Fibroblast of lung (primary cell): ENCODE measurements at places on chromosomes 7 and 10.

- no peak for DNase-seq
Observed at GRCh38 chr10:98104125-98104524, 30.3 kb upstream of the R3HCC1L start.

DNA sequence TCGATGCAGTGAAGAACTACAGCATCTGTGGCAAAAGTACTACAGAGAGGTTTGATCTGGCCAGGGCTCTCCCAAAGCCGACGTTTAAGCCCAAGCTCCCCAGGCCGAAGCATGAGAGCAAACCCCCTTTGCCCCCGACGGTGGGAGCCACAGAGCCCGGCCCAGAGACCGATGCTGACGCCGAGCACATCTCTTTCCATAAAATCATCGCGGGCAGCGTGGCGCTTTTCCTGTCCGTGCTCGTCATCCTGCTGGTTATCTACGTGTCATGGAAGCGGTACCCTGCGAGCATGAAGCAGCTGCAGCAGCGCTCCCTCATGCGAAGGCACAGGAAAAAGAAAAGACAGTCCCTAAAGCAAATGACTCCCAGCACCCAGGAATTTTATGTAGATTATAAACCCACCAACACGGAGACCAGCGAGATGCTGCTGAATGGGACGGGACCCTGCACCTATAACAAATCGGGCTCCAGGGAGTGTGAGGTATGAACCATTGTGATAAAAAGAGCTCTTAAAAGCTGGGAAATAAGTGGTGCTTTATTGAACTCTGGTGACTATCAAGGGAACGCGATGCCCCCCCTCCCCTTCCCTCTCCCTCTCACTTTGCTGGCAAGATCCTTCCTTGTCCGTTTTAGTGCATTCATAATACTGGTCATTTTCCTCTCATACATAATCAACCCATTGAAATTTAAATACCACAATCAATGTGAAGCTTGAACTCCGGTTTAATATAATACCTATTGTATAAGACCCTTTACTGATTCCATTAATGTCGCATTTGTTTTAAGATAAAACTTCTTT lies 2.3 kb downstream of the LRRTM3 start:
- peak; percentile 23 for DNase-seq

- no peak for DNase-seq
Observed at GRCh38 chr7:88480271-88480670, 173.6 kb upstream of the STEAP4 start.

DNA sequence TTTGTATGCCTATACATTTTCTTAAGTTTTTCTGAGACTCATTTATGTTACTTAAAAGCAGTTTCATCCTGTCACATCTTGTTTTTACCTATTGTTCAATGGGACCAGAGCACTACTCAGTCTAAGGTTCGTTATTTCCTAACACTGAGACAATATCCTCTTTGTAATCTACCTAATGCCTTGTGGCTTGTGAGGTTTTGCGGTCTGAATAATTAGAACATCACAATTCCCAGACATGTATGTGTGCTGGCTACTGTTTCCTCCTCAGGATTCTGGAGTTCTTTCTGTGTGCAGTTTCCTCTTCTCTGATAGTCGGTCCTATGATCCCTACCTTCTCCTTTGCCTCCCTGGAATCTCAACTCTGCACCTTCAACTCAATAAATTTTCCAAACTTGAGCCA lies 620.2 kb downstream of the ANKRD7 start:
- no peak for DNase-seq

- no peak for DNase-seq
Observed at GRCh38 chr7:147044941-147045340, 928.3 kb downstream of the CNTNAP2 start.

- DNase-seq, result no peak
Observed at GRCh38 chr7:1238450-1238882, 5.8 kb downstream of the UNCX start.

DNA sequence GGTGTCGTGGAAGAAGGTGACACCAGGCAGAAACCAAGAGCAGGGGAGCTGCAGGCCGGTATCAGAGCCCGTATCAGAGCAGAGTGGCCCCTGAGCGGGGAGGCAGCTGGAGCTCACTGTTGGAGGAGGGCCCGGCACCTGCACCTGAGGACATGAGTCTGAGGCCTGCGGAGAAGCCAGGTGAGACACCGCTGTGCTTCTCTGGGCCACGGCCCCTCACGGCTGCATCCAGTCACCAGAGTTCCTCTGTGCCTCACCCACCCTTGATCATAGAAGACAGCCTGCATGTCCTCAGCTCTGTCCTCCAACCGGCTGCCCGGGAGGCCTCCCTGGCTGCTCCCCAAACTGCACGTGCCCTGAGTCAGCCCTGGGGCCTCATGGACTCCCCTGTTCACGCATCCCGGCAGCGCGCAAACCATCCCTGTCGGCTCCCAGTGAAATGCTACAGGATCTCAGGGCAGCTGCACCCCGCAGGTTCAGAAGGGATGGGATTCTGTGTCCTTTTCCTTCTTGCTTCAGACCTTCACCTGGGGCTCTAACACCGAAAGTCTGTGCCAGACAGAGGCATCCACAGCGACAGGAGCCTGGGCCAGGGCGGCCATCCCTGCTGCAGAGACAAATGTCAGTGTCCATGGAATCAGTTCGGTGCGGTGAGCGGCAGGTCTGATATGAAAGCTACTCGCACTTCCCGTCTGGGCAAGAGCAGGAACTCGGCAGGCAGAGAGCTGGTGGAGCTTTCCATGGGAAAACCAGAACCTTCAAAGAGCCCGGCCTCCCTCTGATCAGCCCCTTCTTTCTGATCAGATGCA lies 111.9 kb upstream of the FAM20C start:
- DNase-seq, result no peak

DNA sequence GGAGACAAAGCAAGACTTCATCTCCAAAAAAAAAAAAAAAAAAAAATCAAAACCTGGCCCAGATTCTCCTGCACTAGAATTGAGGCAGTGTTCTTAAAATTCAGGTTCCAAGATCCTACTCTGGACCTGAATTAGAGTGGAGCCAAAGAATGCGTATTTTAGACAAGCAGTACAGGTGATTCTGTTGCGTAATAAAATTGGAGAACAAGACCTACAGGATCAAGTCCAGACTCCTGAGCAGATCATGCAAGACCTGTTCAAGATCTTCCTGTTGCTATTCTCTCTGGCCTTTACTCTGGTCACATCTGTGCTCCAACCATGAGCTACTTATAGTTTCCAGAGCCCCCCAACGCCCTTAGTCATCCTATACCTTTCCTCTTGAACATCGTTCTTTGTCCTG lies 51.5 kb upstream of the RSBN1L start:
- DNase-seq, result no peak

DNA sequence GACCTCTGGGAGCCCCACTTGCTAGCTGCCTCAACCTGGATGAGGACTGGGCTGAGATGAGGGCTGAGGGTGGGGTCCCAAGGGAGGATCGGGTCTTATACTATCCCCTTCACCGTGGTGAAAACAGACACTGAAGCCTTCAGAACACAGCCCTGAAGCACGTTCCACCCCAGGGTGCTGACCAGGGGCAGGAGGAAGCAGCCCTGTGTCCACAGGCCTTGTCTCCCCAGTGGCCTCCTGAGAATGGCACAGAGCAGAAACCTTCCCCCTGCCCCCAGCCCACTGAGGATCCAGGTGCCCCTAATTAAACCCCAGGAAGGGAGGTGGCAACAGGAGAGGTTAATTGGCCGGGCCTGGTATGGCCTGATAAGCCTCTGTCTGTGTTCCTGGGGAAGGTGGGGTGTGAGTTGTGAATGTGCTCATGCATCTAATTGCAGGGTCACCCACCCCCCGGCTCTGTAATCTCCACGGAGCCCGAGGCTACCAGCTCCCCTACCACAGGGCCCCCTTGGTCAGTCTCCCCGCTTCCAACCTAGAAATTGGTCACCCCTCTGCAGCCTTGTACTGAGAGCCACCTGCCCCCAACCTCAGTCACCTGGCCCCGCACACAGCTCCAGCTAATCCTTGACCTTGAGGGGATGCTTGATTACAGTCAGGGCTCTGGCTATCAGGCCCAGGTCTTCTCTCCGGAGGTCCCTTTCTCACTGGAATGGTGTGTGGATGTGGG lies 159.0 kb upstream of the UNC5B start:
- DNase-seq, result no peak

GRCh38 chr7:4675771-4676367 lies 6.2 kb upstream of the FOXK1 start:
- no peak for DNase-seq

- DNase-seq, result peak; percentile 75
Observed at GRCh38 chr10:79129361-79129997, 60.7 kb downstream of the ZMIZ1 start.

- peak; percentile 4 for DNase-seq
Observed at GRCh38 chr7:88789480-88790064, 6.0 kb downstream of the TEX47 start.

DNA sequence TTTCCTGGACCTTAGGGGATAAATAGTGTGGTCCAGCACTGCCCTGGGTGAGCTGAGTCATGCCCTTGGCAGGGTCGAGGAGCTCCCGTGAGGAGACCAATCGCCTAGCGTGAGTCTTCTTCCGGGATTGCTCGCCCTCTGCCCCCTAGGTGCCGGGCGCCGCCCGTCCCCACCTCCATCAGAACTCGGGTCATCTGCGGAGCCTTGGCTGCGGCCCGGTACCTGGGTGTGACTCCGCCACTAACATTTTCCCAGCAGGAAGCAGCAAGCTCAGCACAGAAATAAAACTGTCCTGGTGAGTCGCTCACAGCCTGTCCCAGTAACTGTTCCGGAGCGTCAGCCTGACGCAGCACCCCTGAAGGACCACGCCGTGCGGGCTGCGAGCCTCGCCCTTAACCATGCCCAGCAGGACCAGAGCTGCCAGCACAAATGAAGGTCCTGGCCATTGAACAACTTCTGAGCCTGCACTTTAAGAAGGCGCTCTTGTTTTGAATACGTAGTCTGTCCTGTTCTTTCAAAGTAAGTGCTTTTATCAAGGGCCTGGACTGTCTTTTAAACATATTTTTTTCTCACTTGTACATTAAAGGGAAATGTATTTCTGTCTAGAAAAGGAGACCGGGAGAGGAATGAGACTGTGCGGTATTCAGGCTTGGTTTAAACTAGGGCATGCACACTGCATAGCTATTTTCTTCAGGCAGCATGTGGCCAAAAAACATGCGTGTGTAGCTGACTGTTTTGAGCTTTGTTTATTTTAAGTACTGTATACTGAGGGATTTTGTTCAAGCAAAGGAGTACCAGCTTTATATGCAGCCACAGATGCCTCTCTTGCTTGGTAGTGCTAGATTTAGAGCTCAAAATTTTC lies 136.7 kb downstream of the HECW1 start:
- DNase-seq, result peak; percentile 60

- no peak for DNase-seq
Observed at GRCh38 chr10:121468726-121469125, 129.5 kb downstream of the FGFR2 start.

- DNase-seq, result no peak
Observed at GRCh38 chr7:111071556-111071955, 19.4 kb upstream of the LRRN3 start.

- DNase-seq, result peak; percentile 73
Observed at GRCh38 chr10:18689498-18689897, 30.3 kb downstream of the ARL5B start.

GRCh38 chr7:72042855-72043254 lies 369.3 kb downstream of the CALN1 start:
- no peak for DNase-seq

GRCh38 chr7:3180604-3181003 lies 120.4 kb upstream of the SDK1 start:
- DNase-seq, result no peak

GRCh38 chr7:66643395-66643794 lies 14.7 kb downstream of the KCTD7 start:
- DNase-seq, result no peak

GRCh38 chr7:22555476-22555875 lies 55.5 kb upstream of the STEAP1B start:
- DNase-seq, result no peak

DNA sequence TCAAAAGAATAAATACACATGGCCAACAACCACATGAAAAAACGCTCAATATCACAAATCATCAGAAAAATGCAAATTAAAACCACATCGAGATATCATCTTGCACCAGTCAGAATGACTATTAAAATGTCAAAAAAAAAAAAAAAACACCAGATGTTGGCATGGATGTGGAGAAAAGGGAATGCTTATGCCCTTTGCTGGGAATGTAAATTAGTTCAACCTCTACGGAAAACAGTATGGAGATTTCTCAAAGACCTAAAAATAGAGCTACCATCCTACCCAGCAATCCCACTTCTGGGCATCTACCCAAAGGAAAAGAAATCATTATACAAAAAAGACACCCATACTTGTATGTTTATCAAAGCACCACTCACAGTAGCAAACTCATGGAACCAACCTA lies 45.0 kb upstream of the DIP2C start:
- DNase-seq, result no peak

- DNase-seq, result peak; percentile 31
Observed at GRCh38 chr7:155373359-155374273, 75.9 kb downstream of the INSIG1 start.

DNA sequence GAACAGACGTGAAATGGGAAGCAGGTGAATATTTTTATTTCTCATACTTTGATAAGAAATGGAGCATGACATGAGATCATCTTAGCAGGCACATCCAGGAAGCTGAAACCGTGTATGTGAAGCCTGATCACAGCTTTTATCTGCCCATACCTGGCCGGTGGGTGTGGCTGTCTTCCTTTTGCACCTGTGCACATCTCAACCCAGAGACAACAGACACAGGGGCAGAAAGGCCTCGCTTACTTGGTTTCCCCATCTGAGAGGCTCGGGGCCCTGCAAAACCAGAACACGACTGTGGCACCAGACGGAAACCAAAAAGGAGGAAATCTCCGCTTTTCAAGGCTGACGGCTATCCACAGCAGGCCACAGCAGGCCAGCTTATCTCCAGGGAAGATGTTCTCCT lies 116.4 kb downstream of the TCERG1L start:
- no peak for DNase-seq

- peak; percentile 12 for DNase-seq
Observed at GRCh38 chr7:133575726-133576440, 323.0 kb downstream of the EXOC4 start.

- DNase-seq, result peak; percentile 72
Observed at GRCh38 chr7:130371046-130371445, 9.2 kb upstream of the CPA1 start.

- DNase-seq, result peak; percentile 99
Observed at GRCh38 chr10:63707254-63707910, 186.2 kb downstream of the REEP3 start.

GRCh38 chr7:154832557-154833138 lies 170.3 kb downstream of the PAXIP1 start:
- no peak for DNase-seq

DNA sequence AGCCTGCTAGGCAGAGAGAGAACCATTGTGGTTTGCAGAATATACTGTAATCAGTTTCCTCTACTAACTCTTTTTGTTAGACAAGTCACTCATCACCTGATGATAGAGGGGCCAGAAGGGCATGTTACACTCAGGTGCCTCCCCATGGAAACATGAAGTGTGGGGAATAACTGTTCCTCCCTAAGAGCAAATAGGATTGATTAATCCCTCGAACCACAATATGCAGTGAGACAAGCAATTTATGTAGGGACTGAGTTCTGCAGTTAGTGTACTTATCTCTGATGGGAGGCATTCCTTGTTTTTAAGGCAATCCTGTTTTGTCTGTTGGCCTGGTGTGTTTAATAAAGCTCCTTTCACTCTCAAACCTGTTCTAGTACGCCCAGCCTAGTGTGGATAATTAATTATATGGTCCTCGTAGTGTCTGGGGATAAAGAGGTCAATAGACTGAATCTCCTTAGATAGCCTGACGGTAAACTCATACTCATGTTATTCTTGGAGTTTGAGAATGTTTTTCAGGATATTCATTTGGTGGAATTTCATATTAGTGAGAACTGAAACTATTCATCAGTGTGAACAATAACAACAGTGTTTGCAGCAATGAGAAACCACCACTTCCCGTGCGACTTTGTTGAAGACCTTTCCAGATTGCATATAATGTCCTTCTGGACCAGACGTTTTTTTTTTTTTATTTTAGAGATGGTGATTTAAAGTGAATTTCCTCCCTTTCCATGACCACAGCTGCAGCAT lies 344.8 kb upstream of the FZD8 start:
- no peak for DNase-seq
